ENCODE measurements at places on chromosomes 11 and 22.

DNA sequence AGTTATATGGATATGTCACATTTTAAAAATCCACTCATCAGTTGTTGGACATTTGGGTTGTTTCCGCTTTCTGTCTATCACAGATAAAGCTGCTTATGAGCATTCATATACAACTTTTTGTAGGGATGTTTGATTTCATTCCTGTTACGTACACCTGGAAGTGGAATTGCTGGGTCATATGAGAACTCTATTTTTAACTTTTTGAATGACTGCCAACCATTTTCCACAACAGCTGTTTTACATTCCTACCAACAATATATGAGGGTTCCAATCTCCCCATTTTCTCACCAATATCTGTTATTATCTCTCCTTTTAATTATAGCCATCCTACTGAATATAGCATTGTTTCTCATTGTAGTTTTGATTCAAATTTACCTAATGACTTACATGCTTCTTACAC, 172.0 kb downstream of the UVRAG start:
- no peak for DNase-seq

DNA sequence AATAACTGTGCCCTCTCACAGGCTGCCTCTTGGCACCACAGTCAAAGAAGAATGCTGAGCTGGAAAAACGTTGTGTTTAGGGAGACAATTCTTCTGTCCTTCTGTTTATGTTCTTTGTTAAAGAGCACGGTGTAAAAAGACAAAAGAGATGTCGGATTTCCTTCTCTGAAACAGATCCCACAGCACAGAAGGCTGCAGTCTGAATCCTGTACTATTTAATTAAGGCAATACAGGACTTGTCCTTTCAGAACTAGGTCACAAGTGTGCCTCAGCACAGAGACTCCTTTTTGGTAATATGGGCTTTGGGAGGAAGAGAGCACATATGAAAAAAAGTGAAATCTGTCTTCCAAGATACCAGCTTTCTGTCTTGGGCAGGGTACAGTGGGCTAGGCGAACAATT, 201.2 kb downstream of the NTM start:
- DNase-seq, result no peak

- peak; percentile 22 for DNase-seq
Measured at GRCh38 chr22:43854121-43854785, 8.1 kb downstream of the SULT4A1 start.

DNA sequence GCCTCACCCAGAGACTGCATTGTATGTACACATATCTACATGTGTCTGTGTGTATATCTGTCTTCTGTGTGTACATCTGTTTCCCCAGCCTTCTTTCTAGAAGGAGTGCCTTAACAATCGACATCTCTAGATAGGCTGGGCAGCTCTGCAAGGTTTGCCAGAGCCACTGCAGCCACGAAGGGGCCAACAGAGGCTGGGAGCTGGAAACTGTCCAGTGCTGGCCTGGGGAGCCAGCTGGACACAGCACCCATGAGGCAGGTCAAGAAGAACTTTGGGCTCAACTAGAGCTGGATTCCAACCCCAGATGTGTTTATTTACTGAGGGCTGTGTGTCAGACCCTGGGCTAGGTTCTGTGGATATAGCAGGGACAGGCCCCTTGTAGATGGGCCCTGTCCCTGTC, 3.3 kb downstream of the SGSM1 start:
- DNase-seq, result no peak

- no peak for DNase-seq
Measured at GRCh38 chr11:107719073-107719472, 7.2 kb upstream of the SLN start.

DNA sequence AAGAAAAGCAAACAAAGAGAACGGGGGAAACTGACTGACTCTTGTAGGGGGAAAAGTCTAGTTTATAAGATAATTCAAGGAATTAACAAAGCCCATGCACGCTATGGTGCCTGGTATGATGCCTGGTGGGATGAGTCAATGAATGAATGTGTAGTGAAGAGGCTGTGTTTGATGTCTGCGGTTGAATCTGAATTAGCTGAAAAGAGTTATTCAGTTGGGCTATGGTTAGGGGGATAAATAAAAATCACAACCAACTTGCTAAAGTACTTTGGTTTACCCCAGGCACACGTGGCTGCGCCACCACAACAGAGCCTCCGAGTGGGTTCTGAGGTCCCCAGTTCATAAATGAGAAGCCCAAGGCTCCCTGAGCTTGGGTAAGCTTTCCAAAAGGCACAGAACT, 369.3 kb upstream of the SYN3 start:
- DNase-seq, result no peak

- no peak for DNase-seq
Measured at GRCh38 chr11:129440028-129440713, 64.5 kb downstream of the BARX2 start.

- no peak for DNase-seq
Measured at GRCh38 chr11:107598225-107599139, 7.5 kb downstream of the ELMOD1 start.

DNA sequence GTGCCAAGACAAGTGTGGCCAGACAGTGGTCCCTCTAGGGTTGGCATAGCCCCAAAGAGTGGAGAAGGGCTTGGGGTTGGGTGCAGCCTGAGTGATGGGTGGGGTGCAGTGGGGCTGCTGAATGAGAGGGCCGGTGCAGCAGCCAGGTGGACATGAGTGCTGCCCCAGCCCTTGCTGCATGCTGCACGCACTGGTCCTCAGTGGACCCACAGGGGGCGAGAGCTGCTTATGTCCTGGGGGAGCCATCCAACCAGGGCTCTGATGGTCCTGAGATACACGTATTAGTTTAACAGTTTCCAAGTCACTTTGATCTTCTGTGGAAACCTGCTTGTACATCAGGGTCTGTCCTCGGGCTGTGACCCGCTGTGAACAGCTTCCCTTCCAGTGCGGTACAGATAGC, 23.9 kb upstream of the ACR start:
- no peak for DNase-seq

GRCh38 chr11:83255366-83255765, 30.8 kb downstream of the CCDC90B start:
- DNase-seq, result no peak

DNA sequence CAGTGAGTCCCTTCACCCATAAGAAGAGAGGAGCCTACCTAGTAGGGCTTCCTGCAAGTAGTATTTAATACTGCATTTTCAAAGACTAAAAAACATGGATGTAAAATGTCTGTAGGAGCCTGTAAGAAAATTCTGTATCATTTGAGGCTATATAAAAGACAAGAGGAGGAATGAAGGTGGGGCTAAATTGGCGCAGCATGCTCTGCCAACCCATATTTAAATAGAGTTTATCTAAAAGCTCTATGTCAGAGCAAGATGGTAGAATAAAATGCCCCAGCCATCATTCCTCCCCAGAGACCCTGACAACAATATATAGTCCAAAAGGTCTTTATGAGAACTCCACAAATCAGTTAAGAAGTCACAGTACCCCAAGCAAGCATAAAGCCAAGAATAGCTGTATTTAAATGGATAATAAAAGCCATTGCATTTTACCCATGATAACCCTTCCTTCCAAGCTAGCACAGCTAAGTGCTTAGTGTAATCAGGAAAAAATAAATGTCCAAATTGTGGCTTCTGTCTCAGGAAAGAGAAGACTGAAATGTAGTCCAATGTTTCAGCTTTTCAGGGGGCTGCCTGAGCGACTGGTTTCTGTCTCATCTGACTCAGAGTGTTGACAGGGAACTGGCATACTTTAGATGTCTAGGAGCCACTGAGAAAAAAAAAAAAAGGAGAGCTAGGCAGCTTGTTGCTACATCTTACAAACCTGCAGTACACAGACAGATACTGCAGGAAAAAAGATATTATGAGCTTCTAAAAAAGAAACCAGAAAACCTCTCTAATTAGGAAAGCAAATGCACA, 258.6 kb downstream of the METTL15 start:
- no peak for DNase-seq

DNA sequence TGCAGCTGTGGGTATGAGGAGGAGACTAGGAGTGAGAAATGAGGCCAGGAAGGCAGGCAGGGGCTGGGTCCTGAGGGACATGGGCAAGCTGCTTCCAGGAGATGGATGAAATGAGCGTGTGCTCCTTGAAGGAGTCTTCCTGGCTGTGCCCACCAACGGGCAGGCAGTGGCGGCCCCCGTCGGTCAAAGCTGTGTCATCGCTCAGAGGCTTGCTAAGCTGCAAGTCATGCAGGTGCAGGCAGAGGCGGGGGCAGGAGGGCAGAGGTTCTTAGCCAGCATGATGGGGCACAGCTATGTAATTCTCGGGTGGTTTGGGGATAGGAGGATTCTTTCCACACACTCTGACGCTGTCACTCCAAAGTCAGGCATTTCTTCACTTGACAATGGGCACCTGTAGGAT, 12.5 kb upstream of the PEX26 start:
- no peak for DNase-seq

- DNase-seq, result peak; percentile 6
Measured at GRCh38 chr11:81644239-81644840, 1089.3 kb downstream of the FAM181B start.

GRCh38 chr11:64441127-64441526, 82.2 kb downstream of the RPS6KA4 start:
- no peak for DNase-seq

DNA sequence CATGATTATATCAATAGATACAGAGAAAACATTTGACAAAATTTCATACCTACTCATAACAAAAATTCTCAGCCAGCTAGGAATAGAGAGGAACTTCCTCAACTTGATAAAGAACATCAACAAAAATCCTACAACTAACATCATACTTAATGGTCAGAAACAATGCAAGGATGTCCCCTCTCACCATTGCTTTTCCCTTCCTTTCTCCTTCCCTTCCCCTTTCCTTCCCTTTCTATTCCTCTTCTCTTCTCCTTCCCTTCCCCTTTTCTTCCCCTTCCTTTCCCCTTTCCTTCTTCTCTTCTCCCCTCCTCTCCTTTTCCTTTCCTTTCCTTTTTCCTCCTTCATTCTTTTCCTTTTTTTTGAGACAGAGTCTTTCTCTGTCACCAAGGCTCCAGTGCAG, 418.3 kb upstream of the B3GAT1 start:
- no peak for DNase-seq

DNA sequence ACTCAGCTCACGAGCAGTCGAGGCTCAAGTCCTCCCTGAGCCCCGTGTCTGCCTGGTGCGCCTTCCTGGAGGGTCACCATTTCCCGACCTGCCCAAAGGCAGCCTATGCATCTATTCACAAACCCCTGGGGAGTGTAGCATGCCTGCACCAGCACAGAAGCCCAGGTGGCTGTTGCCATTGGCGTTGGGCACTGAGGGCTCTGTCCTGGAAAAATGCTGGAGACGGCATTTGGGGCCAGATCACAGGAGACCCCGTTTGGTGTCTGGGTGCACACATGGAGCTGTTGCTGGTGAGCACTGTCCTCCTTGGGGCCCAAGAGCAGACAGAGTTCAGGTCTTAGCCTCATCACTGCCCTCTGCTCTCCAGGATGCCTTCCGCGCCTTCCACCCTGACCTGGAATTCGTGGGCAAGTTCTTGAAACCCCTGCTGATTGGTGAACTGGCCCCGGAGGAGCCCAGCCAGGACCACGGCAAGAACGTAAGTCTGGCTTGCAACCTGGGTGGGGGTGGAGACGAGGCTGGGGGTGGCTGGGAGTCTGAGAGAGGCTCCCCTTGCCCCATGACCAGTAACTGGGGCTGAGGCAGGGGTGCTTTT, 9.4 kb downstream of the FADS2 start:
- DNase-seq, result no peak

DNA sequence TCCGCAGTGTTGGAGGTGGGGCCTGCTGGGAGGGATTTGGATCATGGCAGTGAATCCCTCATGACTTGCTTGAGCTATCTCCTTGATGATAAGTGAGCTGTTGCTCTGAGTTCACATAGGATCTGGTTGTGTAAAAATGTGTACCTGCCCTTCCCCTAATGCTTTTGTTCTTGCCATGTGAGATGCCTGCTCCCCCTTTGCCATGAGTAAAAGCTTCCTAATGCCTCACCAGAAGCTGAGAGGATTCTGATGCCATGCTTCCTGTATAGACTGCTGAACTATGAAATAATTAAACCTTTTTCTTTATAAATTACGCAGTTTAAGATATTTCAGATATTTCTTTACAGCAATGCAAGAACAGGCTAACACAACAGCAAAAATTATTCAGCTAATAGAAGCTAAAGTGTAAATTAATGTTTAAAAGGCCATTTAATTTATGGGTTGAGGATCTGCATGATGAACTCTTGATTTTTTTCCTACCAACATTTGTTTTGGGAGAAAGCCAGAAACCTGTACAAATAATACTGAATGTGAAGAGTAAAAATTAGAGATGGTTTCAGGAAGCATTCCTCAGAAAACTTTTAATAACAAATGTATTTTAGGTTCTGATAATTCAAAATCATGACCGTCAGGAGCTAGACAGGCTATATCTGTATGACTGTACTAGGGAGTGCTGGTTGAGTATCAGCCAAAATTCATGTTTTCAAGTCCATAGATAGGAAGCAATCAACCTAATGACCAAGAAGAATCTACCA, 177.5 kb upstream of the GRIA4 start:
- no peak for DNase-seq

DNA sequence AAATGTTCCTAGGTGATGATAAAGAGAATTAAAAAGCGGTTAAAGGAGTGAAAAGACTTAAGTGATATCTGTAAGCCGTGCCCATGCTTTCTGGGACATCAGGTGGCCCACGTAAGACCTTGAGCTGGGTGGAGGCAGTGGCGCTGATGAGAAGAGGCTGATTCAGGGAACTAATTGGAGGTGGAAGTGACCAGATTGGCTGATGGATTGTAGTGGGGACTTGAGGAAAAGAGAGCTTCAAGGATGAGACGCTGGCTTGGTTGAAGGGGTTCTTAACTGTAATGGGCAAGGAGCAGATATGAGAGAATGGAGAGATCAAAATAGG, 69.1 kb upstream of the EP300 start:
- DNase-seq, result no peak

DNA sequence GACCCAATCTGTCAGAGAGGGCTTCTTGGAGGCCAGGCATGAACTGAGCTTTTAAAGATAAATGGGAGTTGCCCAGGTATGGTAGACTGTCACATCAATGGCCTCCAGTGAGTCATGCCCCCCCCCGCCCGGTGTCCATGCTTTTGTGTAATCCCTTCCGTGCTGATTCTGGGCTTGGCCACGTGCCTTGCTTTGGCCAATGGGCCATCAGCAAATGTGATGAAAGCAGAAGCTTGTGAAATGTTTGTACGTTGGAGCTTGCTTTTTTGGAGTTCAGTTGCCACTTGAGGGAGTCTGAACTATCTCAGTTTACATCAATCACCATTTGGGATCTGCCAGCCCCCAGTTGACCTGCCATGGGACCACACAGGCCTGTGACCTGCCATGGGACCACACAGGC, 4.3 kb upstream of the THY1 start:
- DNase-seq, result no peak

GRCh38 chr11:123450623-123451022, 20.6 kb downstream of the GRAMD1B start:
- DNase-seq, result no peak

Data from mucosa of descending colon (tissue), 3 donors.